ENCODE measurements at places on chromosomes 1 and 21.

- no peak for DNase-seq
Measured at GRCh38 chr1:76231320-76231719, 156.8 kb downstream of the ST6GALNAC3 start.

DNA sequence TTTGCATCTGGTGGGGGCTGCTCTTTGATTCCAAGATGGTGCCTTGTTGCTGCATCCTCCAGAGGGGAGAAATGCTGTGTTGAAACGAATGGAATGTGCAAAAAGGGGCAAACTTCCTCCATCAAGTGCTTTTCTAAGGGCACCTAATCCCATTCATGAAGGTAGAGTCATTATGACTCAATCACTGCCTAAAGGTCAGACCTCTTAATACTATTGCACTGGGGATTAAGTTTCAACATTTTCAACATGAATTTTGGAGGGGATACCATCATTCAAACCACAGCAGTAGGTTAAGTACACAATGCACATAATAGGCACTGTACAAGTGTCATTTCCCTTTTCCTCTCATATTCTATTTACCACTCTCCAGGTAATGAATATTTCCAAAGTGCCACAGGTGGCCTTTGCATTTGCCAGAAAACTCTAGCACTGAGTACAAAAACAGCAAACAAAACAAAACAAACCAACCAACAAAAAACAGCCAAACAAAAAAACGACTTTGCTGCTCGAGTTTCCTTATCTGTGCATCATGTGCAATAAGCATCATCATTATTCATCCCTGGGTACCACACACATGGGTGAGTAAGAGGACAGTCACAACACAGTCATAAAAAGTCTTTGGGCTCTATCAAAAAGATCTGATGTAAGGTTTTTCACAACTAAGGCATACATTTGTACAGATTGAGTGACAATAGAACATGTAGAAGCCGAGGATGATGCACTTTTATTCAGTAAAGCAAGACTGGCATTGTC is 42.5 kb downstream of the IFI44 start:
- no peak for DNase-seq

- no peak for DNase-seq
Measured at GRCh38 chr1:15700508-15700907, 16.4 kb downstream of the PLEKHM2 start.

DNA sequence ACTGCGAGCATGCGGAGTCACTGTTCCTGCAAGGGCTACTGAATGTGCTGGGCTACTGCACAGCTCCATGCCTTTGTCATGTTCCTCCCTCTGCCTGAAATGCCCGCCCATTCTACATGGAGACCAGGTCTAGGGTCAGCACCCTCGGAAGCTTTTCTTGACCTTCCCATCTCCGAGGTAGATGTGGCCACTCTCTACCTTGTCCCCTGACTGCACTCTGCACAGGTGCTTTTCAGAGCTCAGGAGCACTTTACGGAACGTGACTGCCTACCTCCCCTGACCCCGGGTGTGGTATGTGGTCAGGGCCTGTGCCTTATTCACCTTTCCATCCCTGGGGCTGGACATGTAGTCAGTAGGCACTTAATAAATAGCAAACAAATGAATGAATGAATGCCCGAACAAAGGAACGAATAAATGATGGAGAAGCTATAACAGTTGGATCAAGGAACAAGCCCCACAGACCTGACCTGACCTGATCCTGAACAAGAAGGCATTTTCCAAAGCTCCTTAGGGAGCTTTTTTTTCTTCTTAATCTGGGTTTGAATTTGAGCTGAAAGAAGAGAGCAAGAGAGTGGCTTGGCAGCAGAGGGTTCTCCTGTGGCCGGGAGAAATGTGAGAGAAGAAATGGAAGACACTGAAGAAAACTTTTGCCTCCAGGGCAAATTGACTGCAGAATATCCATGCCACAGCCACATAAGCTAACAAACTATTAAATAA is 7.9 kb downstream of the RD3 start:
- DNase-seq = no peak

DNA sequence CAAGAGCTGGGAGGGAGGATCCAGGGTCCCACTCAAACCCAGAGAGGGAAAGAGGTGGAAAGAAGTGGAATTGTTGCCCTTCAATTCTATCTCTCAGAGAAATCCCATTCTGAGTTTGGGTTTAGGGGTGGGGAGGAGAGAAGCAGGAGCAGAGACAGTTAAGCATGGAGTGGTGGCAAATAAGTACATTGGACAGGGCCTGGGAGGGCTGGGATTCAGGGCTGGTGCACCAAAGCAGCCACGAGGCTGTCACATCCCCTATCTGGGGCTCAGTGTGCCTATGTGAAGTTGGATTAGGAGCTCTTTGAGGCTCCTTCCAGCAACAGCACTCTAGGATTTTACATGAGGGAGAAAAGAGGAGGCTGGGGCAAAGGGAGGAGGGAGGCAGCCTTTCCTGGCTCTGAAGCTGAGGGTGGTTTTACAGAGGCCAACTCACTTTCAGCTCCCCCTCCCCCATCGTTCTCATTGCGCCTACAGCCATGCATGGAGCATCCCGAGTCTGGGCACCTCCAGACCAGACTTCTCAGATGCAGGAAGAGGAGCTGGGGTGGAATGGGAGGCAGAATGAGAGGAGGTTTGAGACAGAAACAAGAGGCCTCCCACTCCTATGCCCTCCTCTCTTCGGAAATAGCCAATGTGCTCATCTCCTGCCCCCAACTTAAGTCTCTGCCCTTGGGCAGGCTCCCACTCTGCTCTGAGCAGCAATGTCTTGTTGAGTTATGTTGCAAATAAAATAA is 3.0 kb upstream of the SYT6 start:
- DNase-seq = no peak

DNA sequence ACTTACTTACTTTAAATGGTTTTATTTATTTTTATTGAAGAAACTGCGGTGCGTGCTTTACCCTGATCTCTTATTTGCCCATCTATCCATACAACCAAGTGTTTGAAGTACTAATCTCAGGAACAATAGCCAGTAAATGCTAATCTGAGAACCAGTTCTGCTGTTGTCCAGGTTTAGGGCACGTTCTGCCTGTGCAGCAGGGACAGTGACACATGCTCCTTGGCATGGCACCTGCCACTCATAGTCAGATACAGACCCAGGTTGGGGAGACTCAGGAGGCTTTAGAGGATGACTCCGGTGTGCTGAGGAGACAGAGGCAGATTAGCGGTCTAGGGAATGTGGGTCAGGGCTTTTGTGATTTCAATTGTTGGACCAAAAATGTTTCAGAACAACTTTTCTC is 83.6 kb downstream of the NRIP1 start:
- DNase-seq = no peak

DNA sequence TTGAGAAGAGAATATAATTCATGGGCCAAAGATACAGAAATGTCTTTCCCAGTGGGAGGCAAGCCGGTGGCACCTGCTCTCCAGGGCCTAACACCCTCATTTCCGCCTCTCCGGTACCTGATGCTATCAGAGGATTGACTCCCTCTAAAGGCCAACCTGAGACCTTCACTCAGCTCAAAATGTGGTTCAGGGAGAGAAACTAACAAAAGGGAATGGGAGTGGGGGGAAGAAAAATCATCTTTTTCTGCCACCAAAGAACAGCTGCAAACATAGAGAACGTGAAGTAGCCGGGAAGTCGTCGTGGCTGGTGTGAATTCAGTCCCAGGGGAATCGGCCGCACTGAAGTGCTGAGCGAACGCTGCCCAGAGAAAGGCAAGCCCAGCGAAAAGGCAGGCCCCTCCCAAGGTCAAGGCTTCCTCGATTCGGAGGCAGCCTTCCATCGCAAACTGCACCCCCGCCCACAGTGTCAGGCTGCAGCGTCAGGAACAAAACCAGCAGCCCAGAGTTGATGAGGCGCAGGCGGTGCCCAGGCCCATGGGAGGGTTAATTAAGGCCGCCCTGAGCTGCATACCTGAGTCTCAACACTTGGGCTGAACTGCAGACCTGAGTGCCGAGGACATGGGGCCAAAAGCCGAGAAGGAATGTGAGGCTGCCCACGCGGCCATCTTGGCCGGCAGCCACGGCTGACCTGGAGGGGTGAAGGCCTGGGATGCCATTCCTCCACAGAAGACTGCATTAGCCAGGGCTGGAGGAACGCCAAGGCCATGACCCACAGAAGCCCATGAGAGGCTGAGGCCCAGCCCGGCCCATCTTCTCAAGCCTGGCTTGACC is 160.2 kb downstream of the PSMG1 start:
- DNase-seq = no peak

GRCh38 chr1:18849261-18849711 is 10.2 kb downstream of the TAS1R2 start:
- no peak for DNase-seq

Data from type B pancreatic cell (in vitro differentiated cells).